Right lung (tissue), 10 donors: ENCODE measurements at places on chromosomes 3 and 15.

GRCh38 chr15:41801850-41802455 is 25.9 kb upstream of the JMJD7 start:
- no peak for DNase-seq

DNA sequence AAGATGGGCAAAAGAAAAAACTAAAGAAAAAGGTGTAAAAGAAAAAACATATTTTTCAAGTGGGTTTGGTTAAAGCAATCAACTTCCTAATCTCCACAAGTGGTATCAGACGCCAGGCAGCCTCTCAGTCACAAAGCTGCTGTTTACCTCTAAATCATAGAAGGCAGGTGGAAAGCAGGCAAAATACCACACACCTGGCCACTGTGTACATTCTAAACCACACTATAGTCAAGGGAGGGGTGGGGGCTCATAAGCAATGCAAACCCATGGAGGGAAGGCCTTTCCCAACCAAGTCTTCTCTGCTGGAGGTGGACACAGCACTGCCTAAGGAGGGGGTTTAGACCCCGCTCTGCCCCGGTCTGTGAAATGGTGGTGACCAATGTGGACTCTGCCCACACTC is 50.4 kb downstream of the MCF2L2 start:
- DNase-seq = no peak

- no peak for DNase-seq
These were observed 114.0 kb downstream of the LRRC28 start for GRCh38 chr15:99365242-99365641.

DNA sequence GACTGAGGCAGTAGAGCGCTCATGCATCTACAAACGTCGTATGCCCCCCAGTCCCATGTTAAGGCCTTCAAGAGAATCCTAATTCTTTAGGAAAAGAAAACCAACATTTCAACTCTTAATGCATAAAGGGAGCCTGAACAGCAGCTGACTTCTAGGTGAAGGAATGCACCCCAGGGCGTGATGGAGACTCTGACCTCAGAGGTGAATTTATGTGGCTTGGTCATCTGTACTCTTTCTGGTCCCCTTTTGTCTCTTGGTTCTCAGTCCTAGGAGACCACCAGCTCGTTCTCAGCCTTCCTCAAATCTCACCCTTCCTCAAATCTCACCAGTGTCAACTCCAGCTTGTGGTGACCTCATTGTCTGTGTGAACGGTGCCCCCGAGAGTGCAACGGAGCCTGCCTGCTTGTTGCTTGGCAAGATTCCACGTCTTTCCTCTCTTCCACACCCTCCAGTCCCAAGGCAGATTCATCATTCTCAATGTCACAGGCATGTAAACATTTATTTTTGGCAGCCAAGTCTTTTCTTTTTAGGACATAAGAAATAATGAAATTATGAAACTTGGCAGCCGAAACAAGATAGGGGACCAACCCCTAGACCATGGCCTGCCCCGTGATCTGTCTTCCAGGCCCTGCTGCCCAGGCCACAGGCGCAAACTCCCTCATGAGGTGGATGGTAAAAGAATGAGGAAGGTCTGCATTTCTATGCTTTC is 166.2 kb downstream of the ADAMTS17 start:
- DNase-seq = peak; percentile 19

DNA sequence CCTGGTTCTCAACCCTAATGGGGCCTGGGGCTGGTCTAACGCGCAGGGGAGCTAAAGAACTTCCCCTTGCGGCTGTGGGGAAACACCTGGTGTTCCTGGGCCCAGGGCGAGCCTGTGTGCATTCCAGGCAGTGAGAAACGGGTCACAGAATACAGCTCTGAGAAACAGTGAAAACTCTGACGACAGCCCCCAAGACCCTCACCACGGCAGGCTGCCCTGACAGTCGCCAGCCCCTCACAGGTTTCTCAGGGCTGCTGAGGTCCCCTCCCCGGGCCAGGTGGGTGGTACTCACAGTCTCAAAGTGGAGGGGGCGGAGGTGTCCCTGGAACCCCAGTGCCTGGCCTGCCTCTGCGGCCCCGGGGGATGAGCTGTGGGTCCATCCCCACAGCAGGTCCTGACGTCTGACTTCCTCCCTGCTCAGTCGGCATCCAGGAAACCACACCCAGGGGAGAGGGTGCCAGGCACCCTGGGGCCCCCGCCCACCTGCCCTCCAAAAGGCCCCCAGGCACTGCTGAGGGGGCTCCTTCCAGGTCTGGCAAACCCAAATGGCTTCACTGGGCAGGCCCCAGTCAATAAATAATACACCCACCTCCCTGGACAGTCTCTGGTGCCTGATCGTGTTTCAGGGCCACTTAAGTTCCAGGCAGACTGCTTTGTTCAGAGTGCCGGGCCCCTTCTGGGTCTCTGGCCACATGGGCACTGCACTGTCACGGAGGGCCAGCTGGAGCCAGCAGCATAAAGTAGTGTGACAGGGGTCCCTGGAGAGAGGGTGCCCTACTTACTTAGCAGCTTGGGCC is 57.7 kb downstream of the IQSEC1 start:
- no peak for DNase-seq

GRCh38 chr3:185661772-185662171 is 75.7 kb downstream of the SENP2 start:
- DNase-seq = no peak
